ENCODE measurements at places on chromosomes 5 and 9.
A peak's percentile ranks its signal among the peaks of the same experiment; 100 is the strongest.

- DNase-seq: no peak
Observed at GRCh38 chr5:168226012-168226411, 65.4 kb upstream of the WWC1 start.

GRCh38 chr5:137515238-137515637, 16.1 kb upstream of the SPOCK1 start:
- DNase-seq: no peak

DNA sequence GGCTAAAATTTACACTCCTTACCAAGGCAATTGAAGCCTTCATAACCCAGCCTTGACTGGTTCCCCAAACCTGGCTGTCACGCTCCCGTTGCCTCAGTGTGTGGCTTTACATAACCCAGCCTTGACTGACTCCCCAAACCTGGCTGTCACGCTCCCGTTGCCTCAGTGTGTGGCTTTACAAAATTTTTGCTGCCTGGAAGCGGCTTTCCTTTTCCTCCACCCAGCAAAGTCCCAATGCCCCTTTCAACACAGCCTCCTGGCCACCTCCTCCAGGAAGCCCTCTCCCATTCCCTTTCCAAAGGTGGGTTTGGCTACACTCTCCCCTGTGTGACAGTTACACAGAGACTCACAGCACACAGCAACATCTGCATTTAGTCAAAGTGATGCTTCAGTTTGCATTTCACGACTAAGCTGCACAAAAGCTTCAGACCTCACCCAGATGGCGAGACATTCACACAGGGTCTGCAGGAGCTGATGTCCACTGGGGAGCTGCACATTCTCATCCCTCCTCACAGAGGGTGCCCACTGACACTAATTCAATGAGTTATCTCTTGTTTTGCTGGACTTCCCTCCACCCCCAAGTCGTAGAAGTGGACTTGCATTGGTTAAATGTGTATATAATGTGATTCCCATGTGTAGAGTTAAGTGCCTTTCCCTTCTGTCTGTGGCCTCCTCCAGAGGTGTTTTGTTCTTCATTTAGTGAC, 156.6 kb upstream of the PHYKPL start:
- DNase-seq: no peak

GRCh38 chr9:99058964-99059921, 45.7 kb upstream of the TGFBR1 start:
- peak; percentile 35 for DNase-seq

DNA sequence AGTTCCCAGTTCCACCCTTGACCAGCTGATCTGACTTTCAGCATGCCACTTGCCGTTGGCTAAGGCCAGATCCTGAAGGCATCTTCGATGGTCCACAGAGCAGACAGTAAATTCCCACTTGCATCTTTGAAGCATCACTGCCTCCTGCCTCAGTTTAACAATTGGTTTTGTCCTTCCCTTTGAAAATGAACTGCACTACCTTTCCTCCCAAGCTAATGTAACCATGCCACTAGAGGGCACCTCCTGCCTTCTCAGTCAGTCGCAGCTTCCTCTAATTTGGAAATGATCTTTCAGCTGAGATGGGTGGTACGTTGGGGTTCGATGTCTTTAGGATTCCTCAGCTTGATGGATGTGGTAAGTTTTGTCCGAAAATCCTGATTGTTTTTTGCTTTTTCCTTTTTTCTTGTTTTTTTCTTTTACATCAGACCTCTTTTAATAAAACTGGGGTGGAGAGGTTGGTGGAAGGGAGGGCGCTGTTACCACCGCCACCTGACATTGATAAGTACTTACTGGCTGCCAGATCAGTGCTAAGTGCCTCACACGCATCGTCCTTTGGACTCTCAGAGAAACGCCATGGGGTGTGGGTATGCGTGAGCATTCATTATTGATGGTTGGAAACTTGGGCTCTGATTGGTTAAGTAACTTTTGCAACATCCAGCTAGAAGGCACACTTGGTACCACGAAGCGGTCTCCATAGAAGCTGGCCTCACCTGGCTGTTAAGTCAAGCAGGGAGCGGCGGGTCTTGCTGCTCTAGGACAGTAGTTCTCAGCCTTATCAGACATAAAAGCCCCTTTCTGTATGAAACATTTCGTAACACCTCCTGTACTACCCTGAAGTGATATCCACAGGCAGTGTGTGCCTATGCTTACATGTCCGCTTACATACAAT, 16.9 kb downstream of the PTTG1 start:
- peak; percentile 73 for DNase-seq

- DNase-seq: no peak
Observed at GRCh38 chr5:150490296-150490669, 17.6 kb upstream of the NDST1 start.

- DNase-seq: no peak
Observed at GRCh38 chr5:100646691-100647090, 111.5 kb downstream of the FAM174A start.

GRCh38 chr9:132193227-132194124, 31.6 kb downstream of the NTNG2 start:
- no peak for DNase-seq

DNA sequence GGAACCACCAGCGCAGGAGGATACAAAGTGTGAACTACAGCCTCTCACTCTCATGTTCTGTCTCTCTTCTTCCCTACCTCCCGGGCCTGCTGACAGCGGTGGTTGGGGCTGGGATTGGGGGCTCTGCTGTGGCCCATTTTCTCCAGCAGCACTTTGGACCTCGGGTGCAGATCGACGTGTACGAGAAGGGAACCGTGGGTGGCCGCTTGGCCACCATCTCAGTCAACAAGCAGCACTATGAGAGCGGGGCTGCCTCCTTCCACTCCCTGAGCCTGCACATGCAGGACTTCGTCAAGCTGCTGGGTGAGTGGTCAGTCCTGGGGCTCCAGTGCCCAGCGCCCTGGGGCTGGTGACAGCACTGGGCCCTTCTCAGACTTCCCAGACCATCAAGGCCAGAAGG, 4.7 kb downstream of the PCYOX1L start:
- DNase-seq: no peak

DNA sequence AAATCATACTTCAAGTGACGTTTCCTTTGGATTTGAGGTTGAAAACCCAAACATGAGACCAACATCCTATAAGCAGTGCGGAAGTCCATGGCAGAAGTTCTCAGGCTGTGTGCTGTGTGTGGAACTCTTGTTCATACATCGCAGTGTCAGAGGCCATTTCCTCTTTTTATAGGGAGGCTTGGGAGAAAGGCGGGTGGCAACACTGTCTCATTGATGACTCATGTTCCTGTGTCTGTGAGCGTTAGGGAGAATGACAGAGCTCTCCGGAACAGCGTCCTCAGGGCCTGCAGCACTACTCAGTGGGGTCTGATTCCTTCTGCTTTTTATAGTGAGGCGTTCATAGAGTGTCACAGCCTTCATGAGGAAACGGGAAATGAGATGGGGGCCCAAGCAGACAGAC, 98.8 kb upstream of the BASP1 start:
- peak; percentile 86 for DNase-seq

- no peak for DNase-seq
Observed at GRCh38 chr5:124519396-124519795, 227.0 kb downstream of the ZNF608 start.

DNA sequence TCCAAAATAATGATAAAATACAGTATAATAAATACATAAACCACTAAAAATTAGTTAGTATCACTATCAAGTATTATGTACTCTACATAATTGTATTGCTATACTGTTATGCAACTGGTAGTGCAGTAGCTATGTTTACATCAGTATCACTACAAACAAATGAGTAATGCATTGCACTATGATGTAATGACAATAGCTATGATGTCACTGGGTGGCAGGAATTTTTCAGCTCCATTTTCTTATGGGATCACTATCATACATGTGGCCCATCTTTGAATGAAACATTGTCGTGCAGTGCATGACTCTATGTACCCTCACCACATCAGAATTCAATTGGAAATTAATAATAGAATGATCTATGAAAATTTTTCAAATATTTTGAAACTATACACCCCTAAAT, 201.3 kb downstream of the MPDZ start:
- no peak for DNase-seq

DNA sequence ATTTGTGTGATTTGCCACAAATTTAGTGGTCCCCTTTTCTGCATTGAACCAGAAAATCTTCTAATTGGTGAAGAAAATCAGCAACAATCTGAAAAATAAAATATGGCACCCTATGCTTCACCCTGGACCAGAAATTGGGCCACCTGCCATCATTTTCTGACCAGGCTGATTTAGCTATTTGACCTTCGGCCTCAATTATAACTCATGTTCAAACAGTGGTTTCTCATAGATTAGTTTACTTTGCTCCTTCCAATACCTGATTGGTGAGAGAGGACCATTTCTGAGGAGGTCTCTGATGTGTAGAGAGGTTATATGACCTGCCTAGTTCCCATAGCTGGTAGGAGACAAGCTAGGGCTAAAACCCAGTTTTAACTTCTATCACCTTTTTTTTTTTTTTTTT, 59.0 kb downstream of the PTTG1 start:
- no peak for DNase-seq

DNA sequence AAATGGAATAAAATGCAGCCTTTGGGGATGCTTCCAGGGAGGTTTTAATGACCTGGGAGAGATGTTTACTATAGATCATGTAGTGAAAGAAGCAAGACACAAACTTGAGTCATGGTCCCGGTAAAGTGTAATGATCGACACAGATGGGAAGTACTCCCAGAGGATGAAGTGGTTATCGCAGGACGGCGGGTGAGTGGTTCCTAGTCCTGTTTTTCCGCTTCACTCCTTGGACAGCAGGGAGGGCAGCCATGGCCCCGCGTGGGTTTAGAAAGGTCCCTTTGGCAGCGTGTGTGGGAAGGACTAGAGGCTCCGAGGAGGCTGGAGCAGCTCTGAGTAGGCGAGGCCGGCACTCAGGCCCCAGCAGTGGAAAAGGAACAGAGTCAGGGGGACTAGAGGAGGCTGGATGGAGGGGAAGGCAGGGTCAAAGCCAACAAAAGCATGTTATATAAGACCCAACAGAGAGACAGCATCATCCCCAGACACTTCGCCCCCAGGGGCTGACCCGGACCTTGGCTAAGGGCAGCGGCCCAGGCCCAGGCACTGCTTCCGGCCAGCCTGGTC, 49.2 kb upstream of the STXBP1 start:
- DNase-seq: no peak

DNA sequence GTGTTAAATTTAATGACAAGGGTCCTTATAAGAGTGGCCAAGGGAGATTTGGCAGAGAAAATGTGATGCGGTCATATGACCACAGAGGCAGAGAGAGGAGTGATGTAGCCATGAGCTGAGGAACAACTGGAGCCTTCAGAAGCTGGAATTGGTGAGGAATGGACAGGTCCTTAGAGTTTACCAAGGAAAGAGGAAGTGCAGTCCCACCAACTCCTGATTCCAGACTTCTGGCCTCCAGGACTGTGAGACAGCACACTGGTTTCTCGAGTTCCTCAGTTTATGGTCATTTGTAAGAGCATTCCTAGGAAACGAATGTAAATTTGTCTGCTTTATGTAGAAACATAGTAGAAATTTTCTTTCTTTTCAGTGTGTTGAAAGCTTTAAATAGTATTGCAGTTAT, 410.1 kb downstream of the CDH18 start:
- DNase-seq: no peak

- no peak for DNase-seq
Observed at GRCh38 chr5:118486647-118487225, 501.6 kb downstream of the DTWD2 start.

- DNase-seq: no peak
Observed at GRCh38 chr9:8804613-8805012, 1005.0 kb upstream of the DMAC1 start.

GRCh38 chr5:129807162-129807814, 59.4 kb downstream of the MINAR2 start:
- no peak for DNase-seq

GRCh38 chr9:16642421-16643109, 227.9 kb downstream of the BNC2 start:
- no peak for DNase-seq

- DNase-seq: no peak
Observed at GRCh38 chr9:127380479-127380878, 16.5 kb upstream of the SLC2A8 start.

DNA sequence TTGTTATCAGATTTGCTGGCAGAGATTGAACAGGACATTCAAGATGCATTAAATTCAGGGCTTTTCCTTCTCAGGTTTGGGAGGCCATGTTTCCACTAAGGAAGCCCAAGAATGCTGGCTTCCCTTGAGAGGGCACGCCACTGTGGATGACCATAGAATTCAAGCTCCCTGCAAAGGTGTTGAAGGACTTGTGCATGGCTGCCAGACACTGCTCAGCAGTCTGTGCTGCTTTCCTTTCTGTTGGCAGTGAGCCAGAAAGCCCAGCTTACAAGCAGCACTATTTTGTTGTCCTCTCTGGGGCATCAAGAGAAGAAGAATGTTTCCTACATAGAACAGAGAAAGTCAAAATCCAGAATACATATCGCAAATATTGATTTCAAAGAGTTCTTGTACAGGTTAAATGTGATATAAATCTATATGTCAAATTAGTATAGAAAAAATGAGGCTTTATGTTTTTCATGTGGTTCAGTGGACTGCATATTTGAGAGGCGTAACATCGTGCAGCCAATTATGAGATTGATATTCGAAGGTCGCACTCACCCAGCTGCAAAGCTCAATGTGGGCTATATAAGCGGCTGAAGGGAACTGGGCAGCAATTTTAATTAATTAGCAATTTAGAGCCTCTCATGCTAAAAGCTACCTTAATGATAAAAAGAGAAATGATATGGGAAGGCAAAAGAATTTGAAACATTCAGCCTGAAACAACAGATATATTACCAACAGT, 103.1 kb upstream of the ISL1 start:
- no peak for DNase-seq

- DNase-seq: no peak
Observed at GRCh38 chr5:80928073-80928472, 32.1 kb upstream of the RASGRF2 start.

GRCh38 chr5:2093859-2094615, 211.3 kb upstream of the IRX4 start:
- DNase-seq: no peak

DNA sequence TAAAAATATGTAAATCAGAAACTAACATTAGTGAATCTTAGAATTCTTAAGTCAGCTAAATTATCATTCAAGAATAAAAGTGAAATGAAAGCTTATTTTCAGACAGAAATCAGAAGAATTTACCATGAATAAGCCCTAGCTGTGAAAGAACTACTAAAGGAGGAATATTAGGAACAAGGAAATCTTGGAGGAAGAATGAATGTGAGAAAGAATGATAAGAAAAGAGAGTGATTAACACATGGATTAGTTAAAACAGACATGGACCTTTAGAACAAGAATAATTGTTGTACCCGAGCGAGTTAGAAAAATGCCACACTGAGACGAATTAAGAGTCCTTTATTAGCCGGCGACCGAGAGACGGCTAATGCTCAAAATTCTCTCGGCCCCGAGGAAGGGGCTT, 24.1 kb upstream of the RHOBTB3 start:
- DNase-seq: no peak

DNA sequence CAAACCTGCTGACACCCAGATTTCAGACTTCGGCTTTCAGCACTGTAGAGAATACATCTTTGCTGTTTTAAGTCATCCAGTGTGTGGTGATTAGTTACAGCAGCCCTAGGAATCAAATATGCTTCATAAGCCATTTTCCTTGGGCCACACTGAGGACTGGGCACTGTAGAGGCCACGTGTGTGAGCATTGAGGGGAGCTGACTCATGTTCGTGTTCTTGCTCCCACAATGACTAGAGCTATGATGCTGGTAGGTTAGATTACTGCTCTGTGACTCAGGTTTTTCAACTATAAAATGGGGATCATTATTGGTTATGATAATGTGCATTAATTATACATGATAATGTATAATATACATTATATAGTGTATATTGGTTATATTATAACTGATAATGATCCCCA, 96.5 kb upstream of the PALM2AKAP2 start:
- no peak for DNase-seq

GRCh38 chr5:85077581-85077980, 692.9 kb upstream of the EDIL3 start:
- no peak for DNase-seq

- no peak for DNase-seq
Observed at GRCh38 chr9:12764150-12764549, 10.7 kb upstream of the LURAP1L start.

Data from COLO829 (cell line).